ENCODE measurements at places on chromosomes 2 and 18.

DNA sequence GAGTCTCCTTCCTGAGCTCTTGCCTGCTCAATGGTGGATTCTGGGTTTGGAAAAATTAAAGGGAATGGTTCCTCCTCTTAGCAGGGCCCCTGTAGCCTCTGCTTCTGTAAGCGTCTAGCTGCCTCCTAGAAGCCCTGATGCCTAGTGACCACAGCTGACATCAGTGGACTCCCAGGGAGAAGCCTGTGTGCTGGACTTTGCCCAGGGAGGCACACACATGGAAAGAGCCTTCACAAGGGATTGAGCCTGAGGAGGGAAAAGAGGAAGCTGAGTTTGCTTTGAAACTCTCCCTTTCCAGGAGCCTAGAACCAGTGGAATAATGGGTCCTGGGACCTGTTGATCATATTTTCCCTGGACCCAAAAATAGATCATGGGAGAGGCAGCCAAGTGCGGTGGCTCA lies 1.4 kb upstream of the CFAP65 start:
- DNase-seq: no peak

DNA sequence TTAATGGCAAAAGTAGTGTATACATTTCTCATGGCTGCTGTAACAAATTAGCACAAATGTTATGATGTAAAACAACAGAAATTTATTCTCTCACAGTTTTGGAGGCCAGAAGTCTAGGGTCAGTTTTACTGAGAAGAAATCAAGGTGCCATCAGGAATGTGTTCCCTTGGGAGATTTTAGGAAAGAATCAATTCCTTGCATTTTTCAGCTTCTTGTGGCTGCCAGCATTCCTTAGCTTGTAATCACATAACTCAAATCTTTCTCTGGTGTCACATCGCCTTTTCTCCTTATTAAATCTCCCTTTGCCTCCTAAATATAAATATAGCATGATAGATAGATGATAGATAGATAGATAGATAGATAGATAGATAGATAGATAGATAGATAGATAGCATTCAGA lies 307.0 kb upstream of the REG3G start:
- DNase-seq: no peak

- DNase-seq: no peak
Measured at GRCh38 chr18:37277804-37278203, 287.8 kb downstream of the CELF4 start.

DNA sequence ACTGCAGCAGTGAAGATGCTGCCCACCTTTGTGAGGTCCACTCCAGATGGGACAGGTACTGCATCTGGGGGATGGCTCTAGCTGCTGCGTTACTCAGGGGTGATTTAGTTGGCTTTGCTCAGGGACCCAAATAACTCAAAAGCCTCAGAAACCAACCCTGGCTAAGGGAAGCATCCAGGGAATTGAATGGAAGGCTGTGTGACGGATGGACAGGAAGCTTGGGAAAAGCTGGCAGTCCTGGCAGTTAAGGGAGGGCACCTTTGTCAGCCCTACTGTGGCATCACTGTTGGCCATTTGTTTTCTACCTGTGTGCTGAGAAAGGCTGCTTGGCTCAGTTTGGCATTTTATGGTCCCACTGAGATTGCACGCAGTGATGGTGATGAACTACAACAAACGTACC lies 20.5 kb downstream of the HK2 start:
- DNase-seq: no peak

GRCh38 chr2:78999406-78999805 lies 26.1 kb upstream of the REG3G start:
- DNase-seq: no peak

DNA sequence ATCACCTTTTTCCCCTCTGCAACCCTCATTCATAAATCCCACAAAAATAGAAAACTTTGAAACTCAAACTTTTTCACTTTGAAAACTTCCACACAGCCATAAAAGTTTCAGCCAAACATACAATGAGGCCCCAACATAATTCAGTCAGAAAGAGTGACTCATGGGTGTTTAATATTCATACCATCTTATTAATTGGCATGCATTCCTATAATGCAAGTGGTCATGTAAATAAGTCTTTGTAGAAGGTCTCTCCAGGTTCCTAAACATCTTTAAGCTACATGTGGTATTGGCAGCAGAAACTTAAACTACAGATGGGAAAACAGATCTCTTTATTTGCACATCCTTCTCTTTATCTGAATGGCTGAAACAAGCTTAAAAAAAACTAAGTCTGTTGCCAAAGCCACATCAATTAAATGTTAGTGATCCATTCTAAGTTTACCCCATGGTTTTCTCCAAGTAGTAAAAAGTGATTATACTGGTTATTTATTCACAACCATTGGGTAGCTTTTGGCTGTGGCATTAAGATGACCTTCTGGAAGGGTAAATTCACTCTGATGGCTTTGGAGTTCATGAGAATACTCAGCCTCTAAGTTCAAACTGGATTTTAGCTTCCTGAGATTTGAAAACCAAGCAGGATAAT lies 70.2 kb upstream of the LYPD1 start:
- no peak for DNase-seq

DNA sequence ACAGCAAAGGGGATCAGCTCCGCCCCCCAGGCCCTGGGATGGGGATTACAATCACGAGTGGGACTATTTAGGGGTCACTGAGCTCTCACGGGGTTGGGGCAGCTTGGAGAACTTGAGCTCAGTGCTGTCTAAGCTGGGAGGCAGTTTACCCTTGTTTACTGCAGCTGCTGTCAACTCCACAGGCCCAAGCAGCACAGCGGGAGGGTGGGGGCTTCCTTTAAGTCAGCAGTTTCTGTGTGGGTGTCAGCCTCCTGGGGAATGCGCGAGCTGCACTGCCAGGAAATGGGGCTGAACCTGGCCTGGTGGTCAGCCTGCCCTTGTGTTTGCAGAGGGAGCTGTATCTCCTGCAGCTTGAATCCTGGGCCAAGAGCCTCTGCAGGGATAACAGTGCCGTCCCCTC lies 29.8 kb downstream of the TOGARAM2 start:
- DNase-seq: no peak

DNA sequence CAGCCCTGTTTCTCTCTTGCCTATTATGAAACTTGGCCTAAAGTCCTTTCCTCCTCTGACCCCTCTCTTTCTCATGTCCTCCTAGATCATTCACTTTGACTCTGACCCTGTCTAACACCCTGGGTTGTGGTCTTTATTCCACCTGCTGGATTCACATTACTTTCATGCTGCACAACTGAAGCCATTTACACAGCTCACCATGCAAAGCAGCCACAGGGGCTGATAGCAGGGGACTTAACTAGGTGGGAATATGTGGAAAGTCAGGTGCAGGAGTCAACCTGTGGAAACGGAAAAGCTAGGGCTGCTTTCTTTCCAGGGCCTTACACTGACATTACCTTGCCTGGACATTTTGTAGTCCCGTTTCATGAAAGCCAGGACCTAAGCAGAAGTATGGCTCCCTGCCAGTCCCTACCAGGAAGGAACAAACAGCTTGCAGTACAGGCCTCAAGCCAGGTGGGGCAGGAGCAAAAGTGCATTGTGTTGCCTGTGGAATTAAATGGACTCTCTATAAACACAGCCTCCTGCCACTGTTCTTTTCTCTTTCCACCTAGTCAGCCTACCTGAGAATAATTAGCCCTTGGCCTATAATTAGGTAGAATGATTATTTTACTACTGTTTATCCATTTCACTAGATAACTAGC lies 11.8 kb downstream of the MAPRE3 start:
- no peak for DNase-seq

DNA sequence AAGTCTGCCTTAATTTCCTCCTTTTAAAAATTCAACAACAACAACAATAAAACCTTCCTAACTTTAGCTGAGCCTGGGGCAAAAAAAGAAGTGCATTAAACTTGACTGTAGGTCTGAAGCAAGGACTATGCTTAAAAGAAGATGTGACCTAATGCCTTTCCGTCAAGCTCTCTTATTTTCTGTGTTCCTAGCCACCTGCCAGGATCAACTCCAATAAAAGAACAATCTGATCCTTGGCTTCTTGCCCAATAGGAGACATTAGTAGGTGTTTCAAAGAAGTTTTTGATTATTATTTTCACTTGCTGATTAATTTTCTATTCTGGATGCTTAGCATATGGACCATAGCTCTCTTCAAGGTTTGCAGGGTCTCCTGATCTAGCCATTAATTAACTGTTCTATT lies 237.5 kb downstream of the STK39 start:
- no peak for DNase-seq

- DNase-seq: no peak
Measured at GRCh38 chr18:45751766-45752165, 27.8 kb downstream of the SLC14A1 start.

DNA sequence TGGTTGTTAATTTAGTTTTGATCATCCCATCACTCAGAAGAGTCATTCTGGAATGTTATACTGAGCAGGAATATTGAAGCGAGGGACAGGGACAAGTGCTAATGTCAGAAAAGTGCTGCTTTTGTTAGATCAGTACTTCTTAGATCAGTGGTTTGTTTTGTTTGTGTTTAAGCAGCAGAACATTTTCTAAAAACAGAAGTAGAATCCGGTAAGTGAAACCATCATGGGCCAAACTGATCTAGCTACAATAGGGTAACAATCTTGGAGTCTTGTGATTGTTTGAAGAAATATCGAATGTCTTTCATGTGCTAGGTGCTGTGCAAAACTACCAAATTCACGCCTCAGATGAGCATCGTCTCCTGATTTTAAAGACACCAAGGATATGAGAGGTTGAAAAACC lies 45.1 kb upstream of the SEC11C start:
- no peak for DNase-seq

DNA sequence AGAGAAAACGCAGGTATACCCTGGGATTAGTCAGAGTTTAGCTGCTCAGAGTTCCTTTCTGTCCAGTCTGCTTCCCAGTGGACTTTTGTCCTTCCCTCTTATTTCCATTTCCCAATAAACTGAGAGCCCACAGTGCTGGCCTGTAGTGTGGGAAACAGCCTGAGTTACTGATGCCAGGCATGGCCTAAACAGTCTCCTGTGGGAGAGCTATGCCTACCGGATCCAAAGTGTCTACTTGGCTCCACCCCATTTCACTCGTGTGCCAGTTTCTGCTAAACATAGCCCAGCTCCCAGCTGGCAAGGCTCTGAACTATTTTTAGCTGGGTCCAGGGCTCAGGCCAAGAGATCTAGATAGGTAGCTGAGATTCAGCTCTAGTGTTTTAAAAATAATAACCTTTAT lies 15.6 kb upstream of the PPP1CB start:
- no peak for DNase-seq

- DNase-seq: no peak
Measured at GRCh38 chr2:100888601-100889000, 68.7 kb downstream of the NPAS2 start.

- no peak for DNase-seq
Measured at GRCh38 chr2:109020217-109020637, 31.2 kb upstream of the EDAR start.

All from amniotic stem cell (primary cell).